ENCODE measurements at places on chromosomes 12 and 14. TPM values are rescaled to one million over a fixed set of nuclear protein-coding genes. Genes with fewer than 3 reads are reported as not detected.

- H3K36me3 ChIP-seq, result no peaks in the 10 kb centered on the region
- no peak overlapping the region for H3K27ac ChIP-seq
- H3K4me3 ChIP-seq, result no peak overlapping the region
- H3K27me3 ChIP-seq, result no peaks in the 10 kb centered on the region
- no peak for DNase-seq
These were observed 10.2 kb downstream of the RFLNA start for GRCh38 chr12:124305136-124305535.

DNA sequence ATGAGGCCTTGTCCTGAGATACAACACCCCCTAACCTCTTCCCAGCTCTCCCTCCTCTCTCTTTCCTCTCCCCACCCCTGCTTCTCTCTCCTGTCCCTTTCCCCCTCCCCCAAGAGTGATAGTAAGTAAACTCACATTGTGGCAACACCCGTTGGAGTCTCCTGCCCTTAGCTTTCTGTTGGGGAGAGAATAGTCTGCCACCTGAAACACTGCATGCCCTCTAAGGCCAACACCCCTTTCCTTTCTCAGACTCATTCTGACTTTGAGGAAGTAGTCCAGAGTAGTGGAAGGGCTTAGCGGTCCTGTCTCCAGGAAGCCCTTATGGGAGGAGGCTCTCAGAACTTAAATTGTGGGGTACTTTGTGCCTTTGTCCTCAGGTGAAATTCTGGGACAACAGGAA is 95.2 kb downstream of the PRKCH start:
- H3K4me3 ChIP-seq, result no peak overlapping the region
- no peaks in the 10 kb centered on the region for H3K27me3 ChIP-seq
- no peak overlapping the region for H3K27ac ChIP-seq
- H3K4me1 ChIP-seq, result peaks cover 5% of the 10 kb centered on the region
- DNase-seq, result no peak
- no peaks in the 10 kb centered on the region for H3K36me3 ChIP-seq

DNA sequence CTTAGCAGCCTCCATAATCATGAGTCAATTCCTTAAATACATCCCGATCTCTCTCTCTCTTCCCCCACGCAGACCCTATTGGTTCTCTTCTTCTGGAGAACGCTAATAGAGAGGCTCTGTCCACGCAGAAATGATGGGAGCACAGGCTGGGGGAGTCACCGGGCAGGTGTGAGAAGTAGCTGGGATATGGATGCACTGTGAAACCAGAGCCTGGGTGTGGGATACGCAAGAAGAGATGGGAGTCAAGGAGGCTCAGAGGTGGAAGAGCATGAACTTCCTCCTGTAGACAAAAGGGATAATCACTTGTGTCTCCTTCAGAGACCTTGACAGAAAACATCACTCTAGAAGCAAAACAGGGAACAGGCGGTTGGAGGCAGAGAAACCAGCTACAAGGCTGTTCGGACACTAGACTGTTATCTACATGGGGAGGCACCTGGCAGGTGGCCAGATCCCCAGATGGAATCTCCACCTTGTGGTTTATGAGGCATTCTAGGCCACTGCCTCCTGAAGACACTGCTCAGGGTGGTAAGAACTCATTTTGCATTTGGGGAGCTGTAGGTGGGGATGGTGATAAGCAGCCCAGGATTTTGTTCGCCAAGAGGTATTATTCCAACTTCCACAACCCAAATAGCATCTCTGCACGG is 7.2 kb upstream of the SELPLG start:
- H3K27ac ChIP-seq, result peak overlapping the region; percentile 83
- H3K36me3 ChIP-seq, result peaks cover 34% of the 10 kb centered on the region
- DNase-seq, result no peak
- H3K4me1 ChIP-seq, result peaks cover 93% of the 10 kb centered on the region
- H3K27me3 ChIP-seq, result no peaks in the 10 kb centered on the region

- no peaks in the 10 kb centered on the region for H3K27me3 ChIP-seq
- H3K27ac ChIP-seq, result no peak overlapping the region
- no peaks in the 10 kb centered on the region for H3K36me3 ChIP-seq
- H3K4me1 ChIP-seq, result peaks cover 2% of the 10 kb centered on the region
- no peak overlapping the region for H3K4me3 ChIP-seq
These were observed 211.6 kb downstream of the DUSP6 start for GRCh38 chr12:89140602-89141238.

GRCh38 chr12:16155938-16156337 is 121.5 kb downstream of the SLC15A5 start:
- H3K27ac ChIP-seq, result no peak overlapping the region
- no peaks in the 10 kb centered on the region for H3K36me3 ChIP-seq

- no peaks in the 10 kb centered on the region for H3K36me3 ChIP-seq
- H3K4me1 ChIP-seq, result peaks cover 64% of the 10 kb centered on the region
- no peak overlapping the region for H3K27ac ChIP-seq
- no peak overlapping the region for H3K4me3 ChIP-seq
These were observed 50.5 kb upstream of the TMED10 start for GRCh38 chr14:75226755-75227544.

GRCh38 chr12:26277506-26278246 is 82.3 kb downstream of the SSPN start:
- no peak overlapping the region for H3K4me3 ChIP-seq
- H3K27ac ChIP-seq, result no peak overlapping the region
- no peaks in the 10 kb centered on the region for H3K36me3 ChIP-seq
- H3K27me3 ChIP-seq, result no peaks in the 10 kb centered on the region
- H3K4me1 ChIP-seq, result peaks cover 43% of the 10 kb centered on the region
- DNase-seq, result no peak

- H3K27me3 ChIP-seq, result no peaks in the 10 kb centered on the region
- no peak for DNase-seq
- no peak overlapping the region for H3K4me3 ChIP-seq
- no peak overlapping the region for H3K27ac ChIP-seq
- H3K4me1 ChIP-seq, result no peaks in the 10 kb centered on the region
These were observed 39.2 kb downstream of the MON2 start for GRCh38 chr12:62505786-62506185.

GRCh38 chr12:92641291-92641690 is 61.5 kb upstream of the PLEKHG7 start:
- no peaks in the 10 kb centered on the region for H3K4me1 ChIP-seq
- H3K4me3 ChIP-seq, result no peak overlapping the region
- no peaks in the 10 kb centered on the region for H3K27me3 ChIP-seq
- no peak for DNase-seq
- H3K27ac ChIP-seq, result no peak overlapping the region
- no peaks in the 10 kb centered on the region for H3K36me3 ChIP-seq

- no peak overlapping the region for H3K27ac ChIP-seq
- H3K4me1 ChIP-seq, result no peaks in the 10 kb centered on the region
- no peak for DNase-seq
These were observed 236.5 kb upstream of the PELI2 start for GRCh38 chr14:55881577-55882241.

DNA sequence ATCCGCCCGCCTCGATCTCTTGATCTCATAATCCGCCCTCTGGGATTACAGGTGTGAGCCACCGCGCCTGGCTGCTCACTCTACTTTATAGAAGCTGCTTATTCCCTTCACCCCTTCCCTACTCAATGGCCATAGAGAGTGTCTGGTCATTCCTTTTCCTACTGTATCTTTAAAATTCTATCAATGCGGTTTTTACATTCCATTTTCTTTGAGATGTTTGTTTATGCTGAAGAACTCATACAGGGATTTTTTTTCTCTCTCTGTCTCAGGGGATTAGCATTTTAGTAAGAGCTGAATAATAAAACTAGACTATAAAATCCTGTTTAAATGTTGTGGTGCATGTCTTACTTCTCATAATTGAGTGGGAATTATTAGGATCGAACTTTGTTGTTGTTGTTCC is 218.6 kb upstream of the FOXN3 start:
- H3K4me1 ChIP-seq, result peaks cover 12% of the 10 kb centered on the region
- H3K36me3 ChIP-seq, result no peaks in the 10 kb centered on the region
- no peak for DNase-seq

DNA sequence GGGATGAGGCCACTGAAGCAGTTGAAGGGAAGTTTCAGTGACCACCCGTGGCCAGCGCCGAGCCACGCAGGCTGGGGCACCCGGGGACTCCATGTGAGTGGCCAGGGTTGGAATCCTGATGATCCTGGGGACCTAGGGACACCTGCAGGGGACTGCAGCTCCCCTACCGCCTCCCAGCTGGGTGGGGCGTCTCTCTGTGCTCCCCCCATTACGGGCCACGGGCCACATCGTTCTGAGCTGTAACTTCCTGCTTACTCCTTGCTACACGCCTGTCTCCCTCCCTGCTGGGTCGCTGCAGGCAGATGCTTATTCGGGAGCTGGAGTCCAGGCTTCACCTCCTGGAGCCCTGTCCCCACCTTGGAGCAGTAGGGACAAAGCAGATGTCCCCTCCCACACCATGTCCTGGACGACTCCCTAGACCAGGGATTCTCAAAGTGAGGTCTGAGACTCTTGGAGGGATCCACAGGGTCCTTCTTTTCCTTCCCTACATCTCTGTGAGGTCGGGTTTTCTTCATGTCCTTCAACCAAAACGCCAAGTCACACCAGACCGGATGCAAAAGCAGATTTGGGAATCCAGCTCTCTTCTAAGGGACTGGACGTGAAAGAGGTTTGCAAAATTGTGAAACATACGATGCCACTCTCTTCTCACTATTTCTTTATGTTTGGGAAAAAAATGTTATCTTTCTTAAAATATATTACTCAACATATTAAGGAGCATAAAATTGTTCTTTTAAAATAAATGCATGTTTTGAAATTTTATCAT is 85.9 kb upstream of the NCOR2 start:
- H3K36me3 ChIP-seq, result no peaks in the 10 kb centered on the region
- H3K27ac ChIP-seq, result no peak overlapping the region
- DNase-seq, result no peak

- H3K36me3 ChIP-seq, result no peaks in the 10 kb centered on the region
- no peaks in the 10 kb centered on the region for H3K4me1 ChIP-seq
- H3K27ac ChIP-seq, result no peak overlapping the region
- no peak overlapping the region for H3K4me3 ChIP-seq
- no peak for DNase-seq
- H3K27me3 ChIP-seq, result no peaks in the 10 kb centered on the region
These were observed 15.8 kb upstream of the CPNE8 start for GRCh38 chr12:38921025-38921677.

- no peak overlapping the region for H3K4me3 ChIP-seq
- no peaks in the 10 kb centered on the region for H3K4me1 ChIP-seq
- H3K27me3 ChIP-seq, result no peaks in the 10 kb centered on the region
- DNase-seq, result no peak
- H3K36me3 ChIP-seq, result no peaks in the 10 kb centered on the region
- no peak overlapping the region for H3K27ac ChIP-seq
These were observed 349.9 kb downstream of the C12orf50 start for GRCh38 chr12:87679251-87679650.

DNA sequence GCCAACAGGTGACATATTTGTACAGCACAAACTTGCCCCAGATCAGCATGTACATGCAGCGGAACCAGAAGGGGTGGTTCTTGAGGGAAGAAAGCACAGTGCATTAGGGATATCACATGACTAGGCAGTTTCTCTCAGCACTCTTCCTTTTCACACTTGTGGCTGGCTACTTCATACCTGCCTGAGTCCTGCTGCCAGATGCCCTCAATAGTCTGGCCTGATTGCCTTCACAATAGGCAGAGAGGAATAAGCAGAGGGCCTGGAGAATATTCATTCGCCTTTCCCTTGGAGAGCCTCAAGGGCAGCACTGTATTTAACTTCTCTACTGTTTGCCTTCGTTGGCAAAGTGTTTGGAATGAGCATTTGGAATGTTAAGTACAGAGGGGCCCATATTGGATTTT is 7.9 kb downstream of the EMG1 start:
- H3K27me3 ChIP-seq, result no peaks in the 10 kb centered on the region
- no peak for DNase-seq
- H3K36me3 ChIP-seq, result peaks cover 88% of the 10 kb centered on the region
- no peak overlapping the region for H3K27ac ChIP-seq
- no peaks in the 10 kb centered on the region for H3K4me1 ChIP-seq
- H3K4me3 ChIP-seq, result no peak overlapping the region

GRCh38 chr12:51976376-51977160 is 25.1 kb downstream of the ACVR1B start:
- H3K4me1 ChIP-seq, result peaks cover 48% of the 10 kb centered on the region
- no peak for DNase-seq
- H3K36me3 ChIP-seq, result peaks cover 19% of the 10 kb centered on the region
- H3K4me3 ChIP-seq, result no peak overlapping the region
- no peak overlapping the region for H3K27ac ChIP-seq
- no peaks in the 10 kb centered on the region for H3K27me3 ChIP-seq

HEATR5A gene
- total RNA-seq, result 13.2 TPM

TMCC3 gene
- total RNA-seq, result 28.0 TPM

RASAL1 gene
- total RNA-seq, result 4.9 TPM

TBC1D30 gene
- 0.13 TPM for total RNA-seq

DAAM1 gene
- total RNA-seq, result 38.7 TPM

AMIGO2 gene
- total RNA-seq, result 14.1 TPM

DPY19L2 gene
- total RNA-seq, result 0.73 TPM

ENTPD5 gene
- total RNA-seq, result 9.3 TPM

STON2 gene
- not detected for total RNA-seq

HOXC9 gene
- total RNA-seq, result not detected

CPSF6 gene
- 104 TPM for total RNA-seq

All from activated B cell treated with CpG ODN at 0.5 μM for 24 hours (primary cell).